ENCODE measurements at places on chromosomes 3 and 15. TPM values are rescaled to one million over a fixed set of nuclear protein-coding genes. Genes with fewer than 3 reads are reported as not detected.

The AMOTL2 gene
- total RNA-seq = not detected

The HTR3E gene
- total RNA-seq = not detected

The DGKG gene
- total RNA-seq = 0.14 TPM

The CMC1 gene
- 23.7 TPM for total RNA-seq

The ECE2 gene
- total RNA-seq = not detected

The GOLGB1 gene
- total RNA-seq = 15.3 TPM

The ZNF197 gene
- total RNA-seq = 11.4 TPM

The CYP19A1 gene
- not detected for total RNA-seq

The SLC51A gene
- total RNA-seq = not detected

The NGRN gene
- 24.3 TPM for total RNA-seq

The WDR93 gene
- not detected for total RNA-seq

The TMCO5A gene
- not detected for total RNA-seq

- H3K27ac ChIP-seq = no peak overlapping the region
- H3K36me3 ChIP-seq = no peaks in the 10 kb centered on the region
These were observed 53.5 kb upstream of the LCTL start for GRCh38 chr15:66619152-66619903.

- DNase-seq = no peak
- no peak overlapping the region for H3K27ac ChIP-seq
- H3K27me3 ChIP-seq = no peaks in the 10 kb centered on the region
- H3K36me3 ChIP-seq = no peaks in the 10 kb centered on the region
- H3K4me1 ChIP-seq = no peaks in the 10 kb centered on the region
- H3K4me3 ChIP-seq = no peak overlapping the region
These were observed 74.8 kb downstream of the ADAMTS9 start for GRCh38 chr3:64612916-64613526.

GRCh38 chr3:180063783-180064182, 27.0 kb upstream of the PEX5L start:
- H3K4me3 ChIP-seq = no peak overlapping the region
- DNase-seq = no peak
- H3K4me1 ChIP-seq = no peaks in the 10 kb centered on the region
- no peak overlapping the region for H3K27ac ChIP-seq

GRCh38 chr3:57004229-57004628, 56.2 kb upstream of the SPATA12 start:
- no peak overlapping the region for H3K4me3 ChIP-seq
- H3K36me3 ChIP-seq = no peaks in the 10 kb centered on the region
- peaks cover 3% of the 10 kb centered on the region for H3K27me3 ChIP-seq
- H3K4me1 ChIP-seq = peaks cover 4% of the 10 kb centered on the region
- no peak for DNase-seq

DNA sequence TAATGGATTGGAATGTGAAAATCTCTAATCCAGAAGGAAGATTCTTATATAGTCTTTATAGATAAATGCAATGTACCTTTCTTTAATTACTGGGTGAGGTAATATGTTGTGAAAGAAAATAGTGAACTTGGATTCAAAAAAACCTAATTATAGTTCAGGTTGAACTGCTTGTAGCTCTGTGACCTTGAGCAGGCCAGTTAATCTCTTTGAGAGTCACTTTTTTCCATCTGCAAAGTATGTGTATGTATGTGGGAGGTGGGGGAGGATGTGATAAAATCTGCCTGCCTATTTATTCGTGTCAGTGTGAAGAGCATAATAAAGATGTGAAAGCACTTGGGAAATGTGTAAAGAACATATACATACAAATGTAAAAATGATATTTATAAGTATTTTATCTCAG, 34.4 kb downstream of the GLCE start:
- no peak for DNase-seq
- no peaks in the 10 kb centered on the region for H3K27me3 ChIP-seq
- no peak overlapping the region for H3K4me3 ChIP-seq

- peaks cover 8% of the 10 kb centered on the region for H3K36me3 ChIP-seq
- no peak overlapping the region for H3K4me3 ChIP-seq
- H3K27me3 ChIP-seq = peaks cover 11% of the 10 kb centered on the region
- H3K27ac ChIP-seq = no peak overlapping the region
- DNase-seq = peak; percentile 37
- peaks cover 37% of the 10 kb centered on the region for H3K4me1 ChIP-seq
These were observed 2.9 kb upstream of the C15orf39 start for GRCh38 chr15:75198560-75199356.

DNA sequence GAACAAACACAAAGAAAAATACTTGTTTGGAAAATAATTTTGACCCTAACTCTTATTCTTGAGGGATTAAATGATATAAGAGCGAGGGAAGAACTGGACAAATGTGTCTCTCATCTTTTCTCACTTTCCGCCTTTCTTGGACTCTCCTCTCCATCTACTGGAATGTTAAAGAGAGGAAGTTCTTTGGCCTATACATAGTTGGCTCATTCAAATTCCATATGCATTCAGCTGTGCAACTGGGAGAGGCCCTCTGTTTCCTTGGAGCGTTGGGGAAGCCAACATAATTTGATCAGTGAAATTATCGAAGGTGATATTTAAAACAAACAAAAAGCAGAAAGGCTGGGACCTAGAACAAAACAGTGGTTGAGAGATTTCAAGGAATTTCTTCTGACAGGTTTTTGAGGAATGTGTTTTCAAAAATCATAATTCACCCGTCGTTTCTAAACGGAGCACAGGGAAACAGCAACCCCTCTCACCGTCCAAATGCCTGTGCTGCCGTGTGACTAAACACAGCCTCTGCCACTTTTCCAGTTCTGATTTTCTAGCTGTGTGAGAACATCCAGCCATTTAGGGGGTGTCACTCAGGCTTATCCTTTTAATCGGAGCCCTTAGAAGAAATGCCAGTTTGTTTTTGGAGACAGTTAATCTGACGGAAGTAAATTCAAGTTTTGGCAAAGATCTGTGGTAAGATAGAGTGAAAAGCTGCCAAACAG, 489.9 kb downstream of the SOX2 start:
- H3K27me3 ChIP-seq = no peaks in the 10 kb centered on the region
- no peak overlapping the region for H3K27ac ChIP-seq
- DNase-seq = no peak
- no peaks in the 10 kb centered on the region for H3K4me1 ChIP-seq
- H3K36me3 ChIP-seq = no peaks in the 10 kb centered on the region

DNA sequence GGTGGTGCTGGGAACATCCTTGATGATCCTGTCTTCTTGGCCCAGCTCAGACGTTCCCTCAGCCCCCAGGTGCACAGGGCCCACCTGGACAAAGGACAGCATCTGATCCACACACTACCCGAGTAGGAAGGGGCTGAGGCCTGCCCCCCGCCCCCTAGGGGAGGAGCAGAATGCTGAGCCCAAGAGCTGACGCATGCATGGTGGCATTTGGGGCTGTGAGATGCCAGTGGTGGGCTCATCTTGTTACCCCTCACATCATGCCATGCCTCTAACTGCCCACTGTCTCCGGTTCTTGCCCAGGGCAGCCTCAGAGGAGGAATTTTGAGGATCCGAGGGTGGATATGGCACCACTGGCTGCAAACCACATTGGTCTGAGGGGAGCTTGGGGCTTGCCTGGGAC, 61.5 kb downstream of the LINGO1 start:
- H3K36me3 ChIP-seq = no peaks in the 10 kb centered on the region
- H3K4me3 ChIP-seq = no peak overlapping the region
- no peak for DNase-seq

- H3K36me3 ChIP-seq = peaks cover 5% of the 10 kb centered on the region
- no peak overlapping the region for H3K4me3 ChIP-seq
- no peaks in the 10 kb centered on the region for H3K27me3 ChIP-seq
- no peak overlapping the region for H3K27ac ChIP-seq
- DNase-seq = no peak
These were observed 84.8 kb upstream of the POMGNT2 start for GRCh38 chr3:43190670-43191069.

DNA sequence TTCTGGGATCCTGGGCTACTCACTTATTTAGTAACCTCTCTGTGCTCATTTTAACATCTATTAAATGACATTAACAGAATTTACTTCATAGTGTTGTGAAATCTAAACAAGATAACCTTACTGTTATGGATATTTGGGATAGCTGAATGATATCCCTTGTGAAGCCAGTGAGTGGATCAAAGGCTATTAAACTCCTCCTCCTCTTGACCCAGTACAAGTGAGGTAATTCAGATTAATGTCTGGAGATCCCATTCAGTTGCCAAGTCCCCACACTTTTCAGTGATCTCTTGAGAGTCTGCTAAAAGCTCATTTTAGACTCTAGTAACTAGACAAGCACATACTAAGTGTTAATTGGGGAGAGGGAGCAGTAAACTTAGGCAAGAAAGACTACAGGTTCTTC, 2.5 kb upstream of the ANKRD28 start:
- H3K27me3 ChIP-seq = no peaks in the 10 kb centered on the region
- H3K4me3 ChIP-seq = no peak overlapping the region
- H3K4me1 ChIP-seq = peaks cover 76% of the 10 kb centered on the region
- H3K36me3 ChIP-seq = peaks cover 11% of the 10 kb centered on the region

GRCh38 chr3:64121750-64122311, 98.5 kb upstream of the PSMD6 start:
- no peak overlapping the region for H3K27ac ChIP-seq
- H3K27me3 ChIP-seq = peaks cover 6% of the 10 kb centered on the region
- H3K36me3 ChIP-seq = no peaks in the 10 kb centered on the region
- DNase-seq = no peak
- no peaks in the 10 kb centered on the region for H3K4me1 ChIP-seq
- no peak overlapping the region for H3K4me3 ChIP-seq

DNA sequence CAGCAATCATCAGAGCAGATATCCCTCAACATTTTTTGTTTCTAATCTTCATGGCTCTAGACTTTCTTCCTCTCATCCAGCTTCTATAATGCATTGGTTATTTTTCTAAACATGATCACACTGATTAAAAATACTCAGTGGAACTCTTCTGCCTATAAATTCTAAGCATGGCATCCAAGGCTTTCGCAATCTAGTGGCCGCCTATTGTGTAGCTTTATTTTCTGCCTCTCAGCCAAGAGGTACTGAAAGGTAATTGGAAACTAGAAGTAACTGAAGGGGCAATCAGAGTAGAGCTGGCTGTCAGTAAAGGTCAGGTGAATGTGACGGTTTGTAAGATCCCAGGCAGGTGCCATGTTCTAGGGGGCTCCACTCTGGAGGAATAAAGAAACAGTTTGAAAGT, 33.4 kb downstream of the OXSM start:
- DNase-seq = no peak
- H3K4me3 ChIP-seq = no peak overlapping the region
- peaks cover 8% of the 10 kb centered on the region for H3K4me1 ChIP-seq
- no peaks in the 10 kb centered on the region for H3K27me3 ChIP-seq

All from activated naive CD8-positive, alpha-beta T cell treated with anti-CD3 and anti-CD28 coated beads for 36 hours (primary cell).